Activated T-helper 17 cell treated with anti-CD3 and anti-CD28 coated beads, Interleukin-2, amount 50 U/mL, for 72 hours (primary cell): ENCODE measurements at places on chromosomes 11 and 22. TPM values are rescaled to one million over a fixed set of nuclear protein-coding genes. Genes with fewer than 3 reads are reported as not detected.

DNA sequence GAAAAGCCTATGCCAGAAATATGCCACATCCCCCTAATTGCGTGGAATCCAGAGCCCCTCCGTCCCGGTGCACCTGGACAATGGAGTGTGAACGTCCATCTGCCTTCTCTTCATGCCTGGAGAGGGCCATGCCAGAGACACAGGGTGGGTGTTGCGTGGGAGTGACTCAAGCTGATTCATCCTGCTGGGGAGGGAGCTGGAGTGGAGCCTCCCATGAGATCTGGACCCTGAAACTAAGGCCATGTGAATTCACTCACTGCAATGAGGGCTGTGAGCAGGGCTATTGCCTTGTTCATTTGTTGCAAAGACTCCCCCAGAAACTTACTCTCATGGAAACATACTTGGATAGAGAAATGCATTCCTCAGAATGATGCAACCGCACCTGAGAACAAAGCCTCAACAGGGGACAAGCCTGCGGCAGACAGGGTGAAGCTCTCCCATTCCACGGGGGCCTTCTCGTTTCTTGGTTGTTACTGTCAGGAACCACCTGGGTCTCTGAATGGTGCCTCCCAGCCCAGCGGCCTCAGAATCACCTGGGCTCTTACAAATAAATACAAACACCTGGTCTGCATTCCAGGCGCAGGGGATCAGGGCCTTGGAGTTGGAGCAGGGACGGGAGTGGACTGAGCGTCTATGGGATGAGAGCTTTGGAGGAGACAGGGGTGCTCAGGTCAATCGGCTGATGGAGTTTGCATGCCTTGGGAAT, 1031.2 kb downstream of the BRD1 start:
- ATAC-seq: no peak

IGSF9B gene
- 279 TPM for total RNA-seq

- no peak for ATAC-seq
These were observed 4.0 kb downstream of the UCP2 start for GRCh38 chr11:73978576-73979086.

OR10A3 gene
- total RNA-seq: not detected

- no peak for ATAC-seq
These were observed 88.6 kb upstream of the B3GAT1 start for GRCh38 chr11:134500621-134501020.

DNA sequence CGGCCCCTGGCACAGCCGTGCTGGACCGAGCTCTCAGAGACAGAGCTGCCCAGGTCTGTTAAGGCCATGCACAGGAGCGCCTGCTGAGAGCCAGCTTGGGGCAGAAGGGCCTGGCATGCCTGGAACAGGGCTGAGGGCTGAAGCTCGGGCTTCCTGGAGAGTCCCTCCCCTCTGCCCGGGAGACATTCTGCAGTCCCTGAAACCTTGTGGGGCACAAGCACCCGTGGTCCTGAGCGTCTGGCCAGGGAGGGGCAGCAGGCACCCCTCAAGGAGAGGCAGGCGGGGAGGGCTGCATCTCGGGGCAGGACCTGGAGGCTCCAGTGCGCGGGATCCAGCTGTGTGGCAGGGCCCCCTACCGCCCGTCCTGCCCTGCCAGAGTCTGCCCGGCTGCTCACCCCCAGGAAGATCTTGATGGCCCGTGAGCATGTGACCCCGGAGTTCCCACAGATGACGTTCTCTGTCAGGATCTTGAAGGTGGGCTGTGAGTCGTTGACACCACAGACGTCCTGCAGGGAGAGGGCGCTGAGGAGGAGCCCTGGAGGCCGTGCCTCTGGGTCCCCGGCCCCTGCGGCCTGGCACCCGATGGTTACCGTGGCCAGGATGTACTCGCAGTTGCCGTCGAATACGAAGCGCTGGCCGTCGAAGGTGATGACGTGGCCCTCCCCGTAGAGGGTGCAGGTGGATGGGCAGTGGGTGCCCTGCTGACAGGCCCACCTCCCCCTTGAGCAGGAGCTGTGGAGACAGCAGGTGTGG, 10.9 kb downstream of the MUC6 start:
- ATAC-seq: no peak
